Airway epithelial cell (primary cell): ENCODE measurements at places on chromosomes 2 and 18. TPM values are rescaled to one million over a fixed set of nuclear protein-coding genes. Genes with fewer than 3 reads are reported as not detected.

RAB17 gene
- 0.85 and 4.7 TPM in 2 replicates for total RNA-seq

GALNT3 gene
- 46.2 and 56.4 TPM in 2 replicates for total RNA-seq

ZNF892 gene
- total RNA-seq = 2.5 and 2.7 TPM in 2 replicates

SLC9A4 gene
- not detected in 2 replicates for total RNA-seq

NEU4 gene
- not detected in 2 replicates for total RNA-seq

ANKRD53 gene
- total RNA-seq = 0.28 TPM in 1 of 2 replicates, not detected in the other

MARCHF4 gene
- 0.42 and 0.85 TPM in 2 replicates for total RNA-seq

CCDC74B gene
- total RNA-seq = 7.1 and 17.5 TPM in 2 replicates

RIF1 gene
- 15.5 and 20.1 TPM in 2 replicates for total RNA-seq

WDR35 gene
- total RNA-seq = 4.0 and 5.9 TPM in 2 replicates

AQP12A gene
- total RNA-seq = not detected in 2 replicates

DUSP19 gene
- 0.98 and 1.1 TPM in 2 replicates for total RNA-seq

SLC9A2 gene
- 0.07 TPM in 1 of 2 replicates, not detected in the other for total RNA-seq

DTNA gene
- total RNA-seq = 2.8 and 5.1 TPM in 2 replicates

SPC25 gene
- 3.3 and 6.8 TPM in 2 replicates for total RNA-seq

RELCH gene
- total RNA-seq = 15.9 and 27.9 TPM in 2 replicates

SPATS2L gene
- 47.1 and 83.8 TPM in 2 replicates for total RNA-seq

NGEF gene
- total RNA-seq = 3.6 and 7.6 TPM in 2 replicates

GPR155 gene
- total RNA-seq = 1.8 and 3.0 TPM in 2 replicates

C2orf78 gene
- total RNA-seq = not detected in 2 replicates

SERPINB5 gene
- 462 and 675 TPM in 2 replicates for total RNA-seq

VWC2L gene
- total RNA-seq = not detected in 2 replicates

RNF144A gene
- 0.23 and 0.99 TPM in 2 replicates for total RNA-seq
